ENCODE measurements at places on chromosomes 6 and 20.

GRCh38 chr6:157779705-157780604 is 43.1 kb upstream of the SNX9 start:
- DNase-seq, result no peak

DNA sequence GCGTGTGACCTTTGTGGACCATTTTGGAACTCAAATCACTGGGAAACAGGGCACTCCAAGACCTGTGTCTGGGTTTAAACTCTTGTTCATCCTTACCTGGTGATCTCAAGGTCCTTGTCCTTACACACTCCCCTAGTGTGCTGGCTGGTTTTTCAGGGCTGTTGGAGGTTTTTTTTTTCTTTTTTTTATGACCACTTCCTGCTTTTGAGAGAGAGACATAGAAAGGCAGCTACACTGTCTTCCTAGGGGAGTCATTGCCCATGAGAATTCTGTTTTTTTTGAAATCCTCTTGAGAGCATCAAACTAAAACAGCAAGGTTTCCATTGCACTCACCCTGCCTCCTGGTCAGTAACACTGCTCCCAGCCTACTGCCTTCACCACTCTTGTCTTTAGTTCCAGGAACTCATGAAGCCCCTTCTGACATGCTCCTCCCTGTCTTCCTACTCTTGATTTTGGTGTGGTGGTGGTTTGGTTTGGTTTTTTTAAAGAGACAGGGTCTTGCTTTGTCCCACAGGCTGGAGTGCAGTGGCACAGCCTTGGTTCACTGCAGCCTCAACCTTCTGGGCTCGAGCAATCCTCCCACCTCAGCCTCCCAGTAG is 28.6 kb downstream of the PRPH2 start:
- no peak for DNase-seq

GRCh38 chr6:54467384-54467783 is 159.1 kb downstream of the TINAG start:
- no peak for DNase-seq

GRCh38 chr6:24272553-24272952 is 85.3 kb downstream of the DCDC2 start:
- DNase-seq, result no peak

DNA sequence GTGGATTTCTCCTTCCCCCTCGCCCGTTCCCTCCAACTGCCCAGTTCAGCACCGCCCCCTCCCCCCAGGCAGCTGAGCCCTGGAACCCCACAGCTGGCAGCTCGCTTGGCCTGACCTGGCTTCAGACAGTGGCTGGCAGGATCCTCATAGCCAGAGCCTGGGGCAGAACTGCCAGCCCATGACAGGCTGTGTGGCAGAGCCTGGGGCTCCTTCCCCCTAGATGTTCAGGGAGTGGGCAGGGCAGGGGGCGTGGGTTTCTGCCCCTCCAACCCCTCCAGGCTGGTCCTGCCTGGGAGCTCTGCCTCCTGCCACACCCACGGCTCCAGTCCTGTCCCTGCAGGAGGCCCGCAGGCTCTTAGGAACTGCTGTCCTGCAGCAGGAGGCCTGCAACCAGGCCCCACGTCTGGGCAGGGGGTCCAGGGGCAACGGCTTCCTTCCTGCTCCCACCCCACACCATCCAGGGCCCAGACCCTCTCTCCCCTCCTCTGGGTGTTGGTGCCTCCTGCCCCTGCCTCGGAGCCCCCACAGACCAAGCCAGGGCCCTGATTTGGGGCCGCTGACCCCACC is 9.6 kb upstream of the KCNQ2 start:
- DNase-seq, result no peak

DNA sequence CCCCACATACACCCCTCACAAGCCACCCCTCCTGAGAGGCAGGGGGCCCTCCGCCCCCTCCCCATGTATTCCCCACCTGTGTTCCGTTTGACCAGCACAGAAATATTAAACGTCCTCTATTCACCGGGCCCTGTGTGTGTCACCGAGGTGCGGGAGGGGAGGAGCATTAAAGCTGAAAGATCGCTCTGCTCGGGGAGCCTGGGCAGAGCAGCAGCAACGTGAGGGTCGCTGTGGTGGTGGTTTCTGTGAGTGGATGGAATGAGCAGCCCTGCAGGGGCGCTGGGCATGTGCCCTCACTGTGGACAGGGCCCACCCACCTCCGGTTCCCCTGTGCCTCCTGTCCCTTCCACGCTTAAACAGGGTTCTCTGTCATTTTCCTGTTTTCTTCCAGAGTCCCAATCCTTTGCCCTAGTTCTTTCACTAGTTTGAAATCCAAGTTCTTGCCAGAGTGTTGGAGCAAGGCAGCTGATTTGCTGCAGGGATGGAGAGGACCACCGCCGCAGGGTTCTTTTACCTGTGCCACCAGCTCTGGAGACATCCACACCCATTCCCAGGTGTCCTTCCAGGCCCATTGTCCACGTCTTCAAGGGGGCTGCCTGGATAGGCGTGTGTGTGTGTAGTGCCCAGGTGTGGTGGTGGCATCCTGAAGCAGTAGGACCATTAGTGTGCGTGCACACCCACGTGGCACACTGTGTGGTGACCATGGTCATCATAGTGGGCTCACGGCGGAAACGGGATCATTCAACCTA is 37.6 kb upstream of the MDFI start:
- DNase-seq, result no peak

DNA sequence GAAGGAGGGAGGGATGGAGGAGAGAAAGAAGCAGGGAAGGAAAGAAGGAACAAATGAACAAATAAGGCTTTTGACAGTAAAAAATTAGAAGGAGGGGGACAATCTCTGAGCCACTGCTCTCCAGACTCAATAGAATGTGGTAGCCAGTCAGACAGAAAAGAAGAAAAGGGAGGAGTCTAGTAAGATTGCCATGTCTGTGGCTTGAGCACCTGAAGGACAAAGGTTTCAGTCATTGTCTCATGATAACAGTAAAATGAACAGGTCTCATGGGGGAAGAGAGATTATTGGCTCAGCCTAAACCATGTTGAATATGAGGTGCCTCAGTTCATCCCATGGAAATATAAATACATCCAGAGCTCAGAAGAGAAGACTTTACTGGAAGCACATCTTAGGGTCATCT is 14.0 kb upstream of the LOC128125822 start:
- DNase-seq, result no peak

DNA sequence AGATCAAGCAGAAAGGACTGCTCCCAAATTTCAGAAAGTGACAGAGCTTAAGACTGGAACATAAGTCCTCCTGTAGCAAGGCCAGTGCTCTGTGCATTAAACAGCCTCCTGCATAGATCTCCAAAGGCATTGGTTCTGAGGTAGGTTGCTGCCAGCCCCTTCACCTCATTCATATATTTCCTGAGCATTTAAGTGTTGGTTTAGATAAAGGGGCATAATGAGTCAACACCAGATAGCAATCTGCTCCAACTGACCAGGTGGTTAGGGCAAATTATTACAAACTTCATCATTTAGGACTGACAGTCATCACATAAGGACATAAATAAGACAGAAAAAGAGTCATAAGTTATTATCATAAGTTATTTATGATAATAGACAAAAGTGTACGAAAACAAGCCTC is 10.7 kb downstream of the PTPRK start:
- no peak for DNase-seq

GRCh38 chr6:5462856-5463255 is 201.5 kb downstream of the FARS2 start:
- DNase-seq, result no peak

DNA sequence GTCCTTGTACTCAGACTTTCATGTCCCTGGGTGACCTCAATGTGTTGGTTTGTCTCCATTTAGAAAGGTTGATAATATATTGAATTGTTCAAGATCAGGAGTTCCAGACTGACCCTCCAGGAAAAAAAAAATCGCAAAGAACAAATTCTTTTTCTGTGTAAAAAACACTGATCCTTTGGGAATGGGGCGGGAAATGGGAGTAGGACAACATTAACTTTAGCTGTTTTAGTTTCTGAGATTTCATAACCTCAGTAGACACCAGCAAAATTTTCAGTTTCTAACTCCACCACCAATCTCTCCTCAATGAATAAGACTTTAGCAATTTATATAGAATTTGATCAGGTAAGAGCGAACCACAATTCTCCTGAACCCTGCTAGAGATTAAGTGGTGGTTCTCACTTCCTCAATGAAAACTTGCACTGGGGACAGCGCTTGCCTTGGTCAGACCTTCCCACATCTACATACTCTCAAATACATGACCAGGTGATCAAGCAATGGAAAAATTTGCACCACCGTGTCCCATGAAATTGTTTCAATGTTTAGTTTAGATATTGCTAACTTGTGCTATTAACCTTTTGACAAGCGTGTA is 231.2 kb upstream of the PLN start:
- no peak for DNase-seq

- no peak for DNase-seq
These were observed 32.4 kb upstream of the FAM184A start for GRCh38 chr6:119110601-119111548.
